ENCODE measurements at places on chromosomes 7 and 10.

- no peak for DNase-seq
Measured at GRCh38 chr7:151833691-151834090, 43.2 kb downstream of the PRKAG2 start.

DNA sequence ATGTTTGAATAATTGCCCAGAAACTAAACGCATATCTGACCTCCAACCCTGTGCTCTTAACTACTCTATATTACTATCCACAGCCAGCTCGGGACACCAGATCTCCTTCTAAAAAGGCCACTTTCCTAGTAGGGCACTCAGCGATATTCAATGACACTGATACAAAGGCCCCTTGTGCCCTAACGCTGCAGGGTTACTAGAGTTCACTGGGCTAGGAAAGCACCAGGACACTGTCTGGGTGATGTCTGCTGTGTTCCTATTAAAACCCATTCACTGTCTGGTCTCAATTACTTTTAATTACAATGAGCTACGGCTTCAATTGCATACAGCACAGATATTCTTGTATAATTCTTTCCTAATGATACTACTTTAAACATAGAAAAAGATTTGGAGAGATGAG is 91.7 kb downstream of the SORCS1 start:
- DNase-seq: no peak

DNA sequence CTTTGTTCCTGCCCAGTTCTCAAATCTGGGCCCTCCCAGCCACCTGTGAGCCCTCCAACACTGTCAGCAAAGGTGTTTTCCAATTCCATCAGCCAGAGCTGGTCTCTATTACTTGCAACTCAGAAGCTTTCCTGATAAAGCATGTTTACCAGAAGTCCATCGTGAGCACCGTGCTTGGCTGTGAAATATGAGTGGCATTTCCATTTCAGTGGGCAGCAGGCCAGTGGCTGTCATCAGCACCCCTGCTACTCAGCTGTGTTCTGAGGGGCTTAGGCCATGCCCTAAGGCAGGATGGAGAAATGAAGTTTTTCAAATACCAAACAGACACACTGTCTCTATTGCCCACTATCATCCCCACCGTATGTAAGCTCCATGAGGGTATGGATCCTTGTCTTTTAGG is 12.7 kb upstream of the BNIP3 start:
- DNase-seq: no peak

- DNase-seq: no peak
Measured at GRCh38 chr7:2301511-2301863, 12.8 kb downstream of the SNX8 start.

DNA sequence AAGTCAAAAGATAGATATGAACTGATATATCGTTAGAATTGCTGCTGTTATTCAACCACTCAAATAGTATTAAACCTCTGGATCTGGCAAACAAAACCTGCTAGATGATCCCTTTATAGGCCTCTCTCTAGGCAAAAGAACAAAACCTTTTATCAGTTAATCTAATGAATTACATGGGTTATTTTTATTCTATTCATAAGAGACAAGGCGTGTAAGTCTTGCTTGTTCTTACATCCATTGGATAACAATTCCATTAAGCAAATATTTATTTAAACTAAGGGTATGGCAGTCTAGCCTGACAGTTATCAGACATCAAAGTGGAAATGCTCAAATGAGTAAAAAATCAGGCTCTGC is 16.6 kb upstream of the ADRB1 start:
- no peak for DNase-seq

- DNase-seq: no peak
Measured at GRCh38 chr10:90175161-90175681, 473.8 kb downstream of the KIF20B start.

Measured in AG09319 (cell line).